ENCODE measurements at places on chromosomes 1 and 21.

DNA sequence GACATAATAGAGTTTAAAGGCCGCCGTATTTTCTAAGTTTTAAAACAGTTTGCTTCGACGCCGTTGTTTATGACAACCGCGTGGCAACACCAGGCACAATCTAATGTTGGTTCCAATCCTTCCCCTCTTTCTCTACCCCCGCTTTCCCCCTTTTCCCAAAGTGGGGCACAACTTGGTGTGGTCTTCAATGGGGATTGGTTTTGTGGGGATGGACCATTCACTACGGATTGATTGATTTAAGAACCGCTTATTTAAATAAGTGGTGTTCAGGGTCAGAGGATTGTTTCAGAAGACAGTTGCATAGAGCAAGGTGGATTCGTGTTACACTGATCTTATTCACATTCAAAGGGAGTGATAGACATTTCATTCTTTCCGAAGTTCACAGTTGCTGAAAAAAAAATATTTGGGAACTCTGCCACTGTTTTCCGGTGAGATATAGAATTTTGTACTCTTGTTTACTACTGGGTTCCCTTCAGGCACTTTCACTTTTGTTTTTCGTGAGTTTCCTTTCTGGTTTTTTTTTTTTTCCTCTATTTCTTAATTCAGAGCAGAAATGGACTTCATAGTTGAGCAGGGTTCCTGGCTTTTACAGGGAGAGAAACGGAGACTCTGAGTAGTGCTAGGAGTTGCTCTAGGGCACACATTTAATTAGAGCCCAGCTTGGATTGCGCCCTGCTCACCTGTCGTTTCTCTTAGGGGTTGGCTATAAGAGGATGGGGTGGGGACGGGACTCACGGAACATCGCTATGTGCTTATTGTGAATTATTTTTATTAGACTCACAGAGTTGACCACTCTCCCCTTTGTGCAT lies 79.6 kb upstream of the AK4 start:
- peak; percentile 23 for DNase-seq

- DNase-seq: no peak
Observed at GRCh38 chr1:211724687-211725196, 49.3 kb upstream of the NEK2 start.

- DNase-seq: no peak
Observed at GRCh38 chr1:25561421-25562100, 18.2 kb downstream of the LDLRAP1 start.

DNA sequence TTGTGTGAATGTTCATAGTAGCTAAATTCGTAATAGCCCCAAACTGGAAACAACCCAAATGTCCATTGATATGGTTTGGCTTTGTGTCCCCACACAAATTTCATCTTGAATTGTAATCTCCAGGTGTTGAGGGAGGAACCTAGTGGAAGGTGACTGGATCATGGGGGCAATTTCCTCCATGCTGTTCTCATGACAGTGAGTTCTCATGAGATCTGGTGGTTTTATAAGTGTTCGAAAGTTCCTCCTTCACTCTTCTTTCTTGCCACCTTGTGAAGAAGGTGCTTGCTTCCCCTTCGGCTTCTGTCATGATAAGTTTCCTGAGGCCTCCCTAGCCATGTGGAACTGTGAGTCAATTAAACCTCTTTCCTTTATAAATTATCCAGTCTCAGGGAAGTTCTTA lies 11.3 kb downstream of the UBE2G2 start:
- DNase-seq: no peak

DNA sequence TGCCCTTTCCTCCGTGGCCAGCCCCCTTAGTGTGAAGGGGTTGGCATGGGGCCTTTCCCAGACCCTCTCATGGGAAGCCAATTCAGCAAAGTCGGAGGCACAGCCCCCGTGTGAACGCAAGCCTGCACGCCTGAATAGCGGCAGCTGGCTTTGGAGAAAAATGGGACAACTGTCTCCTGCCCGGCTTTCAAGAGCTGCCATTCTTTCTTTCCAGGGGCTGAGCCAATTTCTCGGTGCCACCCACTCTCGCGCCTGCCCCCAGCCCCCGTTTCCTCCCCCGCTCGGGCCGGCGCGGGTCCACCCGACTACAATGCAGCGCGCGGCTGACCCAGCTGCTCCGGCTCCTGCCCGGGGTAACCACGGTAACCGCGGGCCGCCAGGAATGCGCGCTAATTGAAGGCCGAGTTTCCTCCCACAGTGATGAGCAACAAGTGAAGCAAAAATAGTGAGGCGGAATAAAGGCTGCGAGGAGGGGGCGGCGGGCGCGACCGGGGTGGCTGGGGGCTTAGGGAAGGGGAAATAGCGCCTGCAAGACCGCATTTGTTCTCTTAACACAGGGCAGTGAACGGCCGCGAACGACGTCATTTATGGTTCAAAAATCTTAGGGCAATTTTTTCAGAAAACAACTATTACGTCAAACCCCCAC lies 27.8 kb downstream of the ILDR2 start:
- DNase-seq: peak; percentile 1

GRCh38 chr1:24118410-24119242 lies 6.7 kb upstream of the MYOM3 start:
- no peak for DNase-seq

- no peak for DNase-seq
Observed at GRCh38 chr1:3470650-3471355, 16.3 kb downstream of the ARHGEF16 start.

DNA sequence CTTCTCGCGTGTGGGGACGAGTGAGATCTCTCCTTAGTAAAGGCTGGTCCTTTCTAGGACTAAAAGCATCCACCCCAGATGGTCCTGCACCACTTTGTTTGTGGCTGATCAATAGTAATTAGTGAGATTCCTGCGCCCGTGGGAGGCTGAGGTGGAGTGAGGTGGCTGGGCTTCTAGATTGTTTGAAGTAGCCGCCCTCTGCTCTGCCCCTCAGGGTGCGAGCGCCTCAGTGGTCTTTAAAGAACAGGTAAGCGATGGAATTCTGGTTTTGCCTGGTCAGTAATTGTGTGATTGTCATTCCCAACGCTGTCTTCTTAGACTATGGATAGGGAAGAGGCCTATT lies 20.7 kb downstream of the PEX14 start:
- DNase-seq: no peak

- DNase-seq: no peak
Observed at GRCh38 chr1:230976825-230977747, 1.6 kb downstream of the TTC13 start.

- DNase-seq: no peak
Observed at GRCh38 chr1:100616121-100616621, 78.2 kb downstream of the GPR88 start.

GRCh38 chr1:75770761-75771160 lies 15.3 kb upstream of the RABGGTB start:
- DNase-seq: no peak

DNA sequence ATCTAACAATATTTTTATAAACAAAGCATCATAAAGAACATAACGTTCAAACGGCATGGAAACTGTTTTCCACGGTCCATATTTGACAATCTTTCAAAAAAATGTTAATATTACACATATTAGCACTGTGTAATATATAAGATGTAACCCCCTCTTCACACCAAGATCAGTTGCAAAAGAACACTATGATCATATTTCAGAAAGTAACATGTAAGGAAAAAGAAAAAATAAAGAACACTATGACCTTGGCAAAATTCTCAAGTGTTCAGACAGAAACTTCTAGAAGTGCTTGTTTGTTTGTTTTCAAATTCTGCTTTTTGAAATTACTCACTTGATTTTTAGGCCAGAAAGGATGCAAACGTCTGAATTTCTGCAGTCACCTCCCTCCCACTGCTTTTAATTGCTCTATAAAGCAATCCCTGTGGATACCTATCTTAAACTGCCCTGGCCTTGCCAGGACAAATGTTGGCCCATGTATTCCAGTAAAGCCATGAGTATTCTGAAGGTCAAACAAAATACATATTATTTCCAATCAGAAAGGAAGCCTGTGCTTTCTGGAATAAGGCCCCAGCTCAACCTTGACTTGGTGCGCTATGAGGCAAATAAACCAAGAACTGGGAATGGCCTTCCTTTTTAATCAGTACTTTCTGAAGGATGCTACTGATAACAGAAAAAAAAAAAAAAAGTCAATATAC lies 68.6 kb downstream of the TGFBR3 start:
- no peak for DNase-seq

DNA sequence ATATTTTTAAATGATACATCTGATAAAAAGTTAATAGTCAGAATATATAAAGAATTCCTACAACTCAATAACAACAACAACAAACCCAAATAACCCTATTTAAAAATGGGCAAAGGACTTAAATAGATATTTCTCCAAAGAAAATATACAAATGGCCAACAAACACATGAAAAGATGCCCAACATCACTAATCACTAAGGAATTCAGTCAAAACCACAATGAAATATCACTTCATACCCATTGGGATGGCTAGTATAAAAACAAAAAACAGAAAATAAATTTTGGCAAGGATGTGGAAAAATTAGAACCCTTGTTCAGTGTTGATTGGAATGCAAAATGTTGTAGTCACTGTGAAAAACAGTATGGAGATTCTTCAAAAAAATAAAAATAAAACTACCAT lies 184.8 kb upstream of the RAB4A start:
- no peak for DNase-seq

DNA sequence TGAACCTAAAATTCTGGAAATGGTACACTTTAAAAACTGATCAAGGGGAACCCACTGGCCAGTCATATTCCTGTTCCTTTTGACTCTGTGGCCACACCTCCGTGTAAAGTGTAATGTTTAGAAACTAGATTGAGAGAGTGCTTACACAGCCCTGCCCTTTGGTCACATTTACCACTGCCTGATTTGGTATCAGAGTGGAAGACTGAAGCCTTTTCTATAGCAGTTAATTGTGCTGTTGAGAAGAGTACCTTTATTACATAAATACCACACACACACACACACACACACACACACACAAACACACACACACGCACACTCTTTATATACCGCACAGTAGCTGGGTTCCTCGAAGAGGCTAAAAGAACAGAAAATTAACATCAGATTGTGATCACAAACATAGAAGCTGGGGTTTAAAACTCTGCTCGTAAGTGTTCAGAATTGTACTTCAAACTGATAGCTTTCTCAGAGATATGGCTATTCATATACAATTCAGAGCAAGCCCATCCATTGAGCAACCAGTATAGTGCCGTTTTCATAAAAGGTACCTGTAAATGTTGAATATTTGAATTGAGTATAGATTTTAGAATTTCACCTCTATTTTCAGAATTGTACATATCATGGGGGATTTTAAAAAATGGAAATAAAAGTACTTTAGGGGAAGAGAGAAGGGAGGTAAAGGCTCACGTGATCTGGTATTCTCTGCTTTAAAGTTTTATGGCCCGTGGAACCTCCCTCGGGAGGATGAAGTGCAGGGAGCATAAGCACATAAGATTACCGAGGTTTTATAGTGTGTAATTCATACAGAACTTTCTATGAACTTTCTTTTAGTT lies 37.5 kb downstream of the CAMTA1 start:
- DNase-seq: no peak

- DNase-seq: no peak
Observed at GRCh38 chr1:57017200-57017599, 51.4 kb upstream of the C8B start.

DNA sequence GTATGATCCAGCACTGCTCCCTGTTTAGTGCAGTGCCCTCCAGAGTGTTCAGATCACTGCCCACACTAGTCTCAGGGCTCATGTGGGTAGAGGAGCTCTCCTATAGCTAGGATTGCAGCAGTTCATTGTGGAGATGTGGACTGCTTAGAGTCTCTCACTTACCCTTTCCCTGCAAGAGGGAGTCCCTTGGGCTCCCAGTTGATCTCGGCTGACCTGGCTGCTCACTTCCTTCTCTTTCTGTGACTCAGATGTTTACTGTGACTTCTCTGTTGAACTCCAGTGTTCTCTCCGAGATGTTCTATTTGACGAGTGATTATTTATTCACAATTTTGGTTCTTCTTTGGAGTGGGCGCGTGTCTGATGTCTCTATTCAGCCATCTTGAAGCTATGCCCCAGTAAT lies 141.9 kb downstream of the PTBP2 start:
- no peak for DNase-seq

DNA sequence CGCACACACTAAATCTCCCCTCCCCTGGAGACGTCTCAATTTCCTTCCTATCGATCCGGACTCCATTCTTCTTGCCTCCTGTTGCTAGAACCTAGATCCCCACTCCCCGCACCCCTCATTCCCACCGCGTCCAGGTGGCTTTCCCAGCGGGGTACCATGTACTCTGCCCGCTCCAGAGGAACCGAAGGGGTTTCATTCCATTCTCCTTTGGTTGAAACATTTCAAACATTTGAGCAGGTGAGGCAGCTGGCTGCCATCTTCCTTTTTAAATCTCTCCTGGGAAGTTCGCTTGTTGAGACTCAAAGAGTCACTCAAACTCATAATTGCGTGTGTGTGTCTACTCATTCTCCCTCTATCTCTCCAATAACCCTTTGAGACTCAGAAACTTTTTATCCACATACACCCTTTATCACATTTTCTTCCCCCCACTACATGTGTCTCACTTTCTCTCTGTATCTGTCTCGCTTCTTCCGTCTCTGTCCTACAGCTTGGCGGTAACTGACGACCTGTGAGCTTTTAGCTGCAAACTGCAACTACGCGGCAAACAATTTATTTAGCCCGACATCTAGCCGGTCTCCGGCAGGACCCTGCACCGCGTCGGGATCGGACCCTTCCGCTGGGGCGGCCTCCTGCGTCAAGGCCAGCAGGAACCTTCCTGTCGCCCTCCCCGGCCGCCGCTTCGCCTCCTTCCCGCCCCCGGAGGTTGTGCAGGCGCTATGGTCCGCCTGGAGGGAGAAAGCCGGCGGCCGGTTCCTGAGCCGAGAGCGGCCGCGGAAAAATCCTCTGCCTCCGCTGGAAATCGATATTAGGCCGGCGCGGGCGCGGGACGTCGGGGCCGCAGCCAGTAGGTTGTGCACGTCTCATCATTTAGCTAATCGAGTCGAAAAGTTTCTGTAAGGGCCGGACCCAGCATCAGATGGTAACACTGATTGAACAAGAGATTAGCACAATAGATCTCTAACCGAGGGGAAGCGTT lies 3.0 kb upstream of the FOXD3 start:
- DNase-seq: no peak

- DNase-seq: no peak
Observed at GRCh38 chr1:5501206-5501930, 490.9 kb downstream of the NPHP4 start.

- no peak for DNase-seq
Observed at GRCh38 chr1:23980728-23981070, 572 bp upstream of the SRSF10 start.

- peak; percentile 38 for DNase-seq
Observed at GRCh38 chr1:27521861-27522431, 32.0 kb upstream of the WASF2 start.

GRCh38 chr1:243394601-243395464 lies 139.0 kb downstream of the SDCCAG8 start:
- no peak for DNase-seq

- DNase-seq: no peak
Observed at GRCh38 chr1:1431845-1432273, 3.6 kb upstream of the VWA1 start.
